Fibroblast of skin of right biceps (primary cell): ENCODE measurements at places on chromosomes 7 and 10.
A peak's percentile ranks its signal among the peaks of the same experiment; 100 is the strongest.

DNA sequence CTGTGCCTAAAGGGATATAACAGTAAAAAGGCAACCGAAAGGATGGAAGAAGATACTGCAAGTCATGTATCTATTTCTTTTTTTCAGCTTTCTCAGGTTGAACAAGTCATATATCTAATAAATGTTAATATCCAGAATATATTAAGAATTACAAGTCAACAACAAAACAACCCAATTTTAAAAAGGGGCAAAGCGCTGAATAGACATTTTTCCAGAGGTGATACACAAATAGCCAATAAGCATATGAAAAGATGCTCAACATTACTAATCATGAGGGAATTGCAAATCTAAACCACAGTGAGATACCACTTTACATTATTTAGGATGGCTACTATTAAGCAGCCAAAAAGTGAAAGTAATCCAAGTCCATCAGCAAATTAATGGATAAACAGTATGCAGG is 23.0 kb downstream of the DBF4 start:
- no peak for DNase-seq

- DNase-seq: no peak
Measured at GRCh38 chr7:102888561-102889233, 24.1 kb upstream of the LRRC17 start.

DNA sequence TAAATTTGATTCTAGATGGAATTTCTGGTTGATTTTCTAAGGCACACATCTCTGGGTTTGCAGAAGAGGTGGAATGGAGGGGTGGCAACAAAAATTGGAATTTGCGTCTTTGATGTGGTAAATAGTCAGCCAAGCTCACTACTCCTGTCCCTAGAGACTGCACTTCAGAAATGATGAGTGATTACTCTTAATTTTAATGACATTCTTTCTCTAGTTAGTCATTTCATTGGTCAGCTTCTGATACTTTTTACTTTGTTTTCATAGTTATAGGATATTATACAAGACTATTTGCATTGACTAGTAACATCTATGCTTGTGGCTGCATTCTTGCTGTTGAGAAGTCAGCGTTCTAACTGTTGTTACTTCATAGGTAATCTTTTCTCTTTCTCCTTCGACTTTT is 658.3 kb downstream of the SUGCT start:
- peak; percentile 89 for DNase-seq

DNA sequence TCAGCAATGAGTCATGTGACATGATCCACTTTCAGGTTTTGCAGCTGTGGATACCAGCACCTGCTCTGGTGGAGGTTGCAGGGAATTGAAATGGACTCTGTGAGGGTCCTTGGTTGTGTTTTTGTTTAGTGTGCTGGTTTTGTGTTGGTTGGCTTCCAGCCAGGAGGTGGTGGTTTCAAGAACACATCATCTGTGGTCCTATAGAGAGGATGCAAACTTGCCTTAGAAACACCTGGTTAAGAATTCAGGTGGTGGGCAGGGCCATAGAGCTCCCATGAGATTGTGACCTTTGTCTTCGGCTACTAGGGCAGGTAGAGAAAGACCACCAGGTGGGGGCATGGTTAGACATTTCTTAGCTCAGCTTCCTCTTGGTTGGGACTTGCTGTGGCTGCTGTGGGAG is 59.2 kb upstream of the CYP2C9 start:
- DNase-seq: no peak

DNA sequence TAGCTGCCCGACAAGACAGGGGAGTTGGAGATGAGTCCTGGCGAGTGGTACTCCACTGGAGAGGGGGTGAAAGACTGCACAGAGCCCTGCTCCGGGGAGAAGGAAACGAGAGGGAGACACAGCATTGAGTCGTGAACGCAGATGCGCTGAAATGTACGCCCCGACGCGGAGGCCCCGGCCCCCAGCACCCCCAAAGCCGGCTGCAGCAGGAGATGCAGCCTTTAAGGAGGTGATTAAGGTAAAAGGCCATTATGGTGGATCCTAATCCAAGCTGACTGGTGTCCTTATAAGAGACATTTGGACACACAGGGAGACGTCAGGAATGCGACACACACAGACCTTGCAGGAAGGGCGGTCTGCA is 166.3 kb upstream of the IMMP2L start:
- no peak for DNase-seq

GRCh38 chr7:100799037-100799896 is 28.1 kb downstream of the EPHB4 start:
- peak; percentile 69 for DNase-seq

GRCh38 chr10:88608052-88608732 is 21.6 kb downstream of the LIPJ start:
- no peak for DNase-seq

DNA sequence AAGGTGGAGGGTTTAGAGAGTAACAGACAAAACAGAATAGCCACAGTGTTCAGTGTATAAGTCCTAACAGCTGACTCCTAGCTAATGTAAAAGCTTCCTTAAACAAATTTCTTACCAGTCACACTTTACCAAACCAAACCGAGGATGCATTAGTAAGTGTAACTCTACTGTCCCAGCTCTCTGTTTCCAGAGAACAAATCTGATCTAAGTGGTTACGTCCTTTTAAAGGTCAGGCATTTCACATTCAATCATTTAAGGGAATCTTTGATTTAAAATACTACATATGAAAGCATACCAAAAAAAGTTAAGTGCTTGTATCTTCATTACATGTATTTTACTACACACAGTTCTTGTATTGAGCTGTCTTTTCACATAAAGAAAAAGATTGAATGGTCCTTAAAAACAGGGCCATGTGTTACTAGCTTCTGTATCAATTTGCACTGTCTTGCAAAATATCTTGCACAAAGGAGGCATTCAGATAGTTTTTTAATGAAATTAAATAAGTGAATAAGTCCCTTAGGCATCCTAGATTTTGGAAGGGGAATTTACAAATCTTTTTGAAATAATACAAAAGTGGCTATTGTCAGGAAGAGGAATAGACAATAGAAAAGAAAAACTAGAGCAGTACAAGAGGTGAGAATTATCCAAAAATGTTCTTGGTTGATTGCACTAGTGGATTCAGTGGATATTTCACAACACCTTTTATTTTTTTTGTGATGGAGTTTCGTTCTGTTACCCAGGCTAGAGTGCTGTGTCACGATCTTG is 58.4 kb upstream of the SPOCK2 start:
- DNase-seq: no peak

DNA sequence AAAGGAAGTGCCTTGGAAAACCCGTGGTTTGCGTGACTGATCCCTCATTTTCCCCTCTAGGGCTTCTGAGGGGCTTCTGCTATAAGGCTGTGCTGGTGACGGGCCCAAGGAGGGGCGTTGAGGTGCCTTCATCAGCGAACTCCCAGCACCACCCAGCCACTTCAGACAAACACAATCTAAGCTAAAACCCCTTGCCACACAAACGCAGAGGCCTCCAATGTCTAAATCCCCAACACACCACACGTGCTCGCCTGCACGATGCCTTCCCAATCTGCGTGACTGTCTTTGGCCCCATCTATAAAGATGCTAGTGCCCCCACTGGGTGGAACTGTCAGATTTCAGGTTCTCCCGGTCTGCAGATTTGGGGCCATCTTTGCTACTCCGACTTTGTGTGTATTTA is 4.1 kb upstream of the GAD2 start:
- DNase-seq: no peak

DNA sequence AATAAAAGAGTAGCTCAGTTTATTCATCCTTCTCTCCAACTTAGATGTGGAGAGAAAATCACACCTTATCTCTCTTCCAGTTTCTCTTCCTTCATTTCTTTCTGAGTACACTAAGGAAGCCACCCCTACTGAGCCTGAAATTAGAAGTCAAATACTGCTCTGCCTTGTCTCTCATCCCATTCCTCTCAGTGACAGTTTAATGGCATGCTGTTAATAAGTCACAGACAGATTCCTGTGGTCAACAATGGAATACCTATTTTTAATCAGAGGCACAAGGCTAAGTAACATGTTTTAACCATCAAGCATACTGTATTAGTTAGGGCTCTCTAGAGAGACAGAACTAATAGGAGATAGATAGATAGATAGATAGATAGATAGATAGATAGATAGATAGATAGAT is 253.2 kb downstream of the HTR7 start:
- peak; percentile 16 for DNase-seq

- no peak for DNase-seq
Measured at GRCh38 chr10:4051011-4051640, 266.1 kb upstream of the KLF6 start.

DNA sequence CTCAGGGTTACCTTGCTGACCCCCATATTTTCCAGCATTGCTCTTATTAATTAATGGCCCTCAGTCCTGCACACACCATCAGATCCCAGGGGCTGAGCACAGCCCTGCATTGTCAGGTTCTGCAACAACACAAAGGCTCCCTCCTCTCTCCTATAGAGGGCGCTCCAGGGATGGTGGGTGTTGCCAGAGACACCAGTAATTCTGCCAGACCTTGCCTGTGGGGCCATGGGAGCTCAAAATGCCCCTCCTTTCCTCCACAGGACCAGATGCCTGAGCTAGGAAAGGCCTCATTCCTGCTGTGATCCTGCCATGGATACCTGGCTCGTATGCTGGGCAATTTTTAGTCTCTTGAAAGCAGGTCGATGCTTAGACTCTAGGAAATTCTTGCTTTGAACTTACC is 42.8 kb upstream of the PRSS58 start:
- DNase-seq: no peak

GRCh38 chr10:21090609-21091082 is 193.5 kb upstream of the NEBL start:
- no peak for DNase-seq

DNA sequence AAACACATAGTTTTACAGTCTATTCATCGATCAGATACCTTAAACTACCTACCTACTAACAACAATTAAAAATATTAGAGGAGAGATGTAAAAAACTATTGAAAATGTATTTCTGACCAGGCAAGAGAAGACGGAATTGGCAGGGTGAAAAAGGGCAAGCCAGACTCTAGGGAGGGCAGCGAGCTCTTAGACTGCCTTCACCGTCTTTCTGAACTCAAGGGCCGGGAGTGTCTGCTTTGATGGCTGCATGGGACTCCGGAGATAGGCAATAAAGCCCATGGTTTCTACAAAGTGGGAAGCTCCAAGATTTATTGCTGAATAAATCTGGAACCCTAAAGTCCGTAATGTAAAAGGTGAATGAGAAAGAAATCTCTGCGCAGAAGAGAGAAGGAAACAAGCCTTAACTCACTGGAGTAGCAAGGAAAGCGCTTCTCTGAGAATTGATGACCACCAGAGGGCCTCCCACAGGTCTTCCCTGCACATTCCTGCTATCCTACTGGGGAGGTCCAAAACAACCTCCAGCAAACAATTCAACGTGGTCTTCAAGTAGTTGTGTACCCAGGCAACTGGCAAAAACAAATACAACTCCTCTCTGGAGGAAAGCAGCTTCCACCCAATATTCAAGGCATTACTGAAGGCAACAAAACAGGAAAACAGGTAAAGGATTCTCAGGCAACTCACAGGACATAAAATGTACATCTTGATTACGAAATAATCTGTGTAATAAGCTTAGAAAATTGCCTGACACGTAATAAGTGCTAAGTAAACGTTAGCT is 181.3 kb downstream of the SDK1 start:
- peak; percentile 33 for DNase-seq

GRCh38 chr10:31186225-31187000 is 132.6 kb upstream of the ZEB1 start:
- DNase-seq: no peak

DNA sequence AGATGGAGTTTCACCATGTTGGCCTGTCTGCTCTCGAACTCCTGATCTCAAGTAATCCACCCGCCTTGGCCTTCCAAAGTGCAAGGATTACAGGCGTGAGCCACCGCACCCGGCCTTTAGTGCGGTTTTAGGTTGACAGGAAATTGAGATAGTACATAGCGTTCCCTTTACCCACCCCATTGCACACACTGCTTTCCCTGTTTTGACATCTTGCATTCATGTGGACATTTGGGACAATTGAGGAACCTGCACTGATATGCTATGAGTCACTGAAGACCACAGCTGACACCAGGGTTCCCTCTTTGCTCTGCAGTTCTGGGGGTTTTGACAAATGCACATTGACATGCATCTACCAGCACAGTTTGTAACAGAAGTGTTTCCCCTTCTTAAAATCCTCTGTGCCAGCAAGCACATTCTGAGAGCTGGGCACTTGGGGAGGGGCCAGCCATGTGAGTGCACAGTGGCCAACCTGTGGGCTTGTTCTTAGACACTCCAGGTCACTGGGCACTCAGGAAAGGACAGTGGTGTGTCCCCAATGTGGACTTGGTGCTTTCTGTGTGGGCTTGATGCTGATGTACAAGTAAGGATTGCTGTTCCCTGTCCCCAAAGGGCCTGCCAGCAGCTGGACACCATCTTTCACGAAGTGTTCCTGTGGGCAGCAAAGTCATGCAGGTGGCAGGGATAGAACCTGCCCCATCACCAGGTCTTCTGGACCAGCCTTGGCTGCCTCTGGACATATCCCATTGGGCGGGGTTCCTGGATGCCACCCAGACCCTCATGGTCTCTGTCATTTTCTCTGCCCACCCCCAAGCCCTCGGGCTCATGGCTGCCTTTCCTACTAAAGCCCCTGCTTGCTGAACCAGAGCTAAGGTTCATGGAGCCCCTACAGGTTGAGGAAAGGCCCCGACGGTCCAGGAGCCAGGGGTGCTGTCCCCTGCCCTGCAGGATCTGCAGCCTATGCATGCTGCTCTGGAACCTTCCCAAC is 579.8 kb downstream of the GLRX3 start:
- DNase-seq: no peak

GRCh38 chr10:82680608-82681007 is 805.6 kb downstream of the NRG3 start:
- no peak for DNase-seq

DNA sequence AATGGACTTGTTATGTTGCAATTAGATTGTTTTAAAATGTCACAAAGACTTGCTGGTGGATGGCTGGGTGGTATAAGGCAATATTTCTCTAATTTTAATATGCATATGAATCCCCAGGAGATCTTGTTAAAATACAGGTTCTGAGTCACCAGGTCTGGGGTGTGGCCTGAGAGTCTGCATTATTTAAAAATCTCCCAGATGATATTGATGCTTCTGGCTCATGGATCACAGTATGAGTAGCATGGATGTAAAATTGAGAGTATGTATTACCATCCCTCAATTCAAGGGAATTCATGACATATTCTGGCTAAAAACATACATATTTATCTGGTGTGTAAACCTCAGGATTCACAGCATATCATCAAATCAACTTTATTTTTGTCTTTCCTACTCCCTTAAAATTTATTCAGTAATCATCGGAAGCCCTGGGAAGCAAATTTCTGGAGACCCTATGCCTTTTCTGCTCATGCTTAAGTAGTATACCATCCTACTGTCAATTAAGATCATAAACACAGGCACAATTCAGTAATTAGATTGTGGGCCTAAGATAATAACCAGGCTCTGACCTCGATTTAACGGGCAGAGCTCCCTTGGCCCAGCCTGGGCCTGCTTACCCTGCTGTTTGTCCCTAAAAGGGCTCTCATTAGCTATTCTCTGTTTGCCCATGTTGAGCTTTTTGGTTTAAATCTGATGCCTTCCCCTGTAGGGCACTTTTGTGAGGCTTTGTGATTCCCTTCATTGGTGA is 29.6 kb upstream of the ICA1 start:
- no peak for DNase-seq

DNA sequence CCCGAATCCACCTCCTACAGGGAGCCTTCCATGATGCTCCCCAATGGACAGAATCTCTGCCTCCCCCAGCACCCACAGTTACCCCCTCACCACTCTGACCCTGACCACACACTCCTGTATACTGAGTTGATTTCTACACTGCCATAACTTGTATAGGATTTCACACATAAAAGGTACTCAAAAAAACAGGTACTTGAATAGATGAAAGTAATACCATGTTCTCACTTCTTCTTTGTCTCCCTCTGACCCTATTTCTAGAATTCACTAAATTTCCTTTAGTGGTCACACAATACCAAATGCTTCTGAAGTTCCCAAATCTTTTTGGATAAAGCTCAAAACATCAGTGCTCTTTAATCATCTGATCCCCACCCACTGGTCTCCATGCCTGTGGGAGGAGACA is 45.4 kb downstream of the HSPA12A start:
- DNase-seq: no peak
